ENCODE measurements at places on chromosomes 4 and X.
A peak's percentile ranks its signal among the peaks of the same experiment; 100 is the strongest.

DNA sequence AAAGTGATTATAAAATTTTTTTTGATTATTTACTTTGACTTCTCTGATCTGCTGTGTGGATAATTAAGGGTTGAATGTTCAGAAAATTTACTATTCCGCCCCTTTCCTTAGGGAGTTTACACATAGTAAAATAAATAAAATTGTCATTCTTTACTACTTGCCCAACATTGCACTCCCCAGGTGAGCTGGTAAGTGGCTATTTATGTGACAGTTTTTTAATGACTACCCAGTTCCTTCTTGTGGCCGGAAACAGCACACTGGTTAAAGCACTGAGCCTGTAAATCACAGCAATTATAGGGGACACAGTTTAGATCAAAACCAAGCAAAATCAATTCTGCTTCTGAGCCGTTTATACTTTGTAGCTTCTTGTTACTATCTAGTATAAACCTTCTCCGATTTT lies 158.1 kb downstream of the FHIP1A start:
- H3K4me3 ChIP-seq, result no peak overlapping the region
- H3K27ac ChIP-seq, result no peak overlapping the region
- no peaks in the 10 kb centered on the region for H3K4me1 ChIP-seq
- no peaks in the 10 kb centered on the region for H3K36me3 ChIP-seq

DNA sequence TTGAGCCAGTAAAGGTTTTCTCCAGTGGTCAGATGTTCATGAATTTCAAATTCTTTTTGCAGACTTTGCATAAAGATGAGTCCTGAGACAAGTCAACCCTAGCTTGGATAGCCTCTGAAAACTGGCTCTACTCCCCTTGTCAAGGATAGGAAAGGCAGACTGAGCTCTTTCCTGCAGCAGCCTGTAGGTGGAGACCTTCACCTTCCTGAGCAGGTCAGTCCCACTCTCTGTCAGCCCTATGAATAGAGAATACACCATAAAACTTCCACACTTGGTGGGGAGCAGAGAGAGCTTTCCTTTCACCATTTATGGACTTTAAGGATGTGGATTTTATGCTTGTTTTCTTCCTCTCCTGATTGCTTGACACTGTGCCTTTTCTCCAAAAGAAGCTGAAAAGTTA lies 41.9 kb downstream of the PCDH19 start:
- DNase-seq, result peak; percentile 42
- H3K4me1 ChIP-seq, result peaks cover 3% of the 10 kb centered on the region
- H3K27ac ChIP-seq, result no peak overlapping the region
- no peaks in the 10 kb centered on the region for H3K36me3 ChIP-seq
- no peaks in the 10 kb centered on the region for H3K27me3 ChIP-seq

GRCh38 chrX:50871922-50872453 lies 38.5 kb upstream of the BMP15 start:
- H3K4me3 ChIP-seq, result no peak overlapping the region
- no peaks in the 10 kb centered on the region for H3K4me1 ChIP-seq
- DNase-seq, result no peak
- no peaks in the 10 kb centered on the region for H3K27me3 ChIP-seq
- no peak overlapping the region for H3K27ac ChIP-seq

- no peaks in the 10 kb centered on the region for H3K4me1 ChIP-seq
- H3K27ac ChIP-seq, result no peak overlapping the region
- no peak for DNase-seq
- no peak overlapping the region for H3K4me3 ChIP-seq
- H3K27me3 ChIP-seq, result no peaks in the 10 kb centered on the region
Observed at GRCh38 chrX:131393426-131393825, 104.3 kb upstream of the IGSF1 start.

DNA sequence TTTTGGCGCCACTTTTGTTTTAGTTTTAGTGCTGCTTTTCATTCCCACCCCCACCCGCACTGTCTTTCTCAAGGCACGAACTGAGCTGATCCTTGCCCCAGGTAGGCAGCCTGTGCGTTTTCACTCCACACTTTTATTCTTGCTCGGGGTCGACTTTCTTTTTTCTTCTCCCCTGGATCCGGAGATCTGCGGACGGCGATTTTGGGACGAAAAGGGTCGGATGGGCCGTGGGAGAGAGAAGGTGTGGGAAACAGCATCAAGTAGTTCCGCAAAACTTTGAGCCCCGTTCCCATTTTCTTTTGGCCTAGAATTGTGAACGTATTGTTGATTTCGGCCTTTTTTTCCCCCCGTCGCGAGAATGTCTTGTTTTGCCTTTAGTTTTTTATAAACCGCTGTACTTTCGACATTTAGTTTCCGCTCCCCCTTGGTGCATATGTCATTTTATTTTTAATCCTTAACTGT lies 531 bp downstream of the STAG2 start:
- no peaks in the 10 kb centered on the region for H3K27me3 ChIP-seq
- peaks cover 17% of the 10 kb centered on the region for H3K4me1 ChIP-seq
- H3K27ac ChIP-seq, result peak overlapping the region; percentile 100
- no peaks in the 10 kb centered on the region for H3K36me3 ChIP-seq

GRCh38 chrX:16589826-16590225 lies 60.1 kb upstream of the S100G start:
- no peaks in the 10 kb centered on the region for H3K36me3 ChIP-seq
- H3K27ac ChIP-seq, result no peak overlapping the region
- no peaks in the 10 kb centered on the region for H3K4me1 ChIP-seq
- H3K4me3 ChIP-seq, result no peak overlapping the region

DNA sequence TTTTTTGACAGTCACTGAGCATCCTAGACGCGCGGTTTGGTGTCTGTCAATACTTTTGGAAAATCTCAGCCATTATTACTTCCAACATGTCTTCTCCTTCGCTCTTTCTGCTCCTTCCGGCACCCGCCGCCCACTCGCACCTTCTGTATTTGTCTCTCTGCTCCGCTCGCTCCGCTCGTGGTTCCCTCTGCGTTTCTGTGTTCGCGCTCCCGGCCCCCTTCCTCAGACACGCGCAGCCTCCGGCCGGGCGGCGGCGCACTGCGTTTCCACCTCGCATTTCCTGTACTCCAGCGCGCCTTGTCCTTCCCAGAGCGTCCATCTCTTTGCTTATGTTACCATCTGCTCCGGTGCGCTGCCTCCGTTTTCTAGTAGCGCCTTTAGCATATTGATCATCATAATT lies 21.1 kb downstream of the PDE6B start:
- H3K4me3 ChIP-seq, result no peak overlapping the region
- H3K27ac ChIP-seq, result no peak overlapping the region
- no peak for DNase-seq
- H3K4me1 ChIP-seq, result peaks cover 13% of the 10 kb centered on the region
- H3K36me3 ChIP-seq, result no peaks in the 10 kb centered on the region

- no peak for DNase-seq
- H3K36me3 ChIP-seq, result no peaks in the 10 kb centered on the region
- H3K4me1 ChIP-seq, result no peaks in the 10 kb centered on the region
- no peak overlapping the region for H3K4me3 ChIP-seq
- H3K27ac ChIP-seq, result no peak overlapping the region
- H3K27me3 ChIP-seq, result no peaks in the 10 kb centered on the region
Observed at GRCh38 chr4:53605783-53606182, 14.5 kb upstream of the LNX1 start.

DNA sequence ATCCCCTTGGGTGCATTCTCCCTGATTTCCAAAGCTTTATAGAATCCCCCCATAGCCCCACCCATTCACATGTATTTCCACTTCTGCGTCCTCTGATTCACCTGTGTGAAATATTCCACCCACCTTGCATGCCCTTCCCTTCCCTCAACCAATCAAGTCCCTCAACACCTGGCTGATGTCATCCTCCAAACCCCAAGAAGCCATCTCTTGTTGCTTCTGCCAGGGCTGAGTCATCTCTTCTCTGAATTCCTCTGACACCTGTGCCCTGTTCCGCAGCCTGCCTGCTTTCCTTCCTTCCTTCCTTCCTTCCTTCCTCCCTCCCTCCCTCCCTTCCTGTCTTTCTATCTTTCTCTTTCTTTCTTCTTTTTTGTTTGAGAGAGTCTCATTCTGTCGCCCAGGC lies 9.9 kb downstream of the CRMP1 start:
- H3K27ac ChIP-seq, result no peak overlapping the region
- H3K4me1 ChIP-seq, result peaks cover 7% of the 10 kb centered on the region
- H3K27me3 ChIP-seq, result no peaks in the 10 kb centered on the region

DNA sequence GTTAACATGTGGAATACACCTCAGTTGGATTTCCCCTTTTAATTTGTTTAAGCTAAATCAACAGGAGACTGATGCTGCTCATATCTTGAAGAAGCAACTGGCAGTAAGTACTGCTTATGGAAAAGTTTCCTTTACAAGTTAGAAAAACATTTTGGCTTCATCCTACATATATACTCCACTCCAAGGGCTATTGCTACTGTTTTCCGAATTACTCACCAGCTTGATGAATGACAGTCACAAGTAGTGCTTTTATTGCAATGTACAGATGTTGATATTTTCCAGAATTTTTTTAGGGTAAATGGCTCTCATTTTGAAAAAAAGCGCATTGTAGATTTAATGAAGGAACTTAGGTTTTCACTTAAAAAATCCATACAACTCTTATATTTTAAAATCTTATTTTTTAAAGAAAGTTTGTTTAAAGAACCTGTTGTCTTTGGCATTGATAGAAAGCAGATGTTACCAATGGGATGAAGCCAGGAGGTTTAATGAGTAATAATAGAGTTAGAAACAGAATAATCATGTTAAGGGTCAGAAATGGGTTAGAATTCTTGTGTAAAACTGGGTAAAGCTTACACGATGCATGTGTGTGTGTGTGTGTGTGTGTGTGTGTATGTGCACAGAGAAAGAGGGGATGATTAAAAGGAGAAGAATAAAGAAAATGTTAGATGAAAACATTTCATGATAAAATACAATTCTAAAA lies 272.9 kb downstream of the CFAP299 start:
- no peaks in the 10 kb centered on the region for H3K27me3 ChIP-seq
- DNase-seq, result no peak
- no peaks in the 10 kb centered on the region for H3K36me3 ChIP-seq
- H3K4me1 ChIP-seq, result no peaks in the 10 kb centered on the region

Data from neural progenitor cell (in vitro differentiated cells).